ENCODE measurements at places on chromosomes 13 and 19. TPM values are rescaled to one million over a fixed set of nuclear protein-coding genes. Genes with fewer than 3 reads are reported as not detected.

The OR7E24 gene
- not detected for total RNA-seq

The UPK1A gene
- not detected for total RNA-seq

The ZNF90 gene
- total RNA-seq, result 0.26 TPM

The ZNF77 gene
- total RNA-seq, result 5.8 TPM

The PALM3 gene
- 0.69 TPM for total RNA-seq

The CLEC4M gene
- total RNA-seq, result 4.2 TPM

The GPR4 gene
- 1.6 TPM for total RNA-seq

- H3K27me3 ChIP-seq, result no peaks in the 10 kb centered on the region
- no peaks in the 10 kb centered on the region for H3K4me1 ChIP-seq
- no peak overlapping the region for H3K4me3 ChIP-seq
- no peaks in the 10 kb centered on the region for H3K36me3 ChIP-seq
Observed at GRCh38 chr13:34611671-34612070, 330.4 kb upstream of the NBEA start.

DNA sequence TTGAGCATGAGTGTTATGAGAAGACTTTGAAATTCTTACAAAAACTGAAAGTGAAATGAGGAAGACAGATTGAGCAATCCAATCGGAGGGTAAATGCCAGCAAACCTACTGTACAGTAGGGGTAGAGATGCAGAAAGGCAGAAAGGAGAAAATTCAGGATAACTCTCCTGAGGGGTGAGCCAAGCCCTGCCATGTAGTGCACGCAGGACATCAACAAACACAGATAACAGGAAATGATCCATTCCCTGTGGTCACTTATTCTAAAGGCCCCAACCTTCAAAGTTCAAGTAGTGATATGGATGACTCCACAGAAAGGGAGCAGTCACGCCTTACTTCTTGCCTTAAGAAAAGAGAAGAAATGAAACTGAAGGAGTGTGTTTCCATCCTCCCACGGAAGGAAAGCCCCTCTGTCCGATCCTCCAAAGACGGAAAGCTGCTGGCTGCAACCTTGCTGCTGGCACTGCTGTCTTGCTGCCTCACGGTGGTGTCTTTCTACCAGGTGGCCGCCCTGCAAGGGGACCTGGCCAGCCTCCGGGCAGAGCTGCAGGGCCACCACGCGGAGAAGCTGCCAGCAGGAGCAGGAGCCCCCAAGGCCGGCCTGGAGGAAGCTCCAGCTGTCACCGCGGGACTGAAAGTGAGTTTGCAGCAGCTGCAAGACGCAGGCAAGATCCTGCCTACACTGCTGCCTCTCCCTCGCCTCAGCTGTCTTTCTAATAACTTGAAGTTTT lies at the start of gene TNFSF13B:
TSS of gene TNFSF13B (plus strand) at position 118 of the 728 bp plus-strand sequence. CDS start at position 296, 178 bp downstream.
- peak; percentile 68 for DNase-seq
- no peaks in the 10 kb centered on the region for H3K36me3 ChIP-seq
- peak within 1 kb of the TSS; percentile 81 for H3K27ac ChIP-seq

DNA sequence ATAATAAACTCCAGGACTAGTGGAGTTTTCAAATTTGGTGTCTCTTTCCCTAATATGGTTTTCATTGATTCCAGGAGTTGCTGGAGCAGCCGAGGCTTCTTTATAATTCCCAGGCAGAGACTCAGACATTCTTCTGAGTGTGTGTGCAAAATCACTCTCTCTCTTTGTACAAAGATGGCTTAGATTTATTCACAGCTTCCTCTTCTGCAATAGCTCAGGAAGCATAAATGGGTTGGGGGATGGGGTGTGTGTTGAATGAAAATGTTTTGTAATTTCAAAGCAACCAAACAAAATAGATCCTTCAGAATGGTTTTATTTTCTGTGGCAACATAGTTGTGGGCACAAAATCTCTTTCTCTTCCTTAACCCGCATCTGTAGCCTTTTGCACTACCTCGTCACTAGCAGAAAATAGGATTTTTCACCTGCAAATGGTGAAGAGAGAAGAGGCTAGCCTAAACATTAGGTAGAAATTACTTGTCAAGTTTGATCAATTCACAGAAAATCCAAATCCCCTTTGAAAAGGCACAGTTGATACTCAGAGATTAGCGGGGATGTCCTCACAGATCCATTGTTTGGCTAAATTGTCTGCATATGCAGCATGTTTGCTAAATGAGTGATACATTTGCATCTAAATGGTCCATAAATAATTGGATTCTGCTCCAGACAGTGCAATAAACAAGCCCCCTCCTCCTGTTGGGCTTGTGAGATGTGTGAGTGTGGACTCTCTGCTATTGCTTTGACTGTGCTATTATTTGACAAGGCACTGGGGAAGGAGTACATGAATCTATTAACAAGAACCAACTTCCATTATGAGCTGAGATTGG lies 66.7 kb downstream of the CBY2 start:
- H3K27me3 ChIP-seq, result no peaks in the 10 kb centered on the region
- DNase-seq, result no peak
- H3K4me1 ChIP-seq, result no peaks in the 10 kb centered on the region
- H3K36me3 ChIP-seq, result no peaks in the 10 kb centered on the region
- no peak overlapping the region for H3K4me3 ChIP-seq
- no peak overlapping the region for H3K27ac ChIP-seq

DNA sequence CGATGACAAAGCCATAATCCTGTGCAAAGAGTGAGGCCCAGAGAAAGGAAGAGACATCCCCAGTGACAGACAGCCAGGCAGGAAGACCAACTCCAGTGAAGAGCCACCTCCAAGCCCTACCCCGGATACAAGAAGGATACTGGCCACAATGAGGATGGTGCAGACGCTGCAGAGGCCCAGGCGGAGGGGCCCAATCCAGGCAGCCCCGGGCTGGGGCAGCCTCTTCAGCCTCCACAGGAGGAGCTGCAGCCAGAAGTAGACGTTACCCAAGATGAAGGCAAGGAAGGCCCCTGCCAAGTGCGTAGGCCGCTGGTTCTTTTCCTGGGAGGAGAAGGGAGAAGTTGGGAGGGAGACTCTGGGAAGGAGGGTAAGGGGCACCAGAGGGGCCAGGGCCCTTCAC lies 8.5 kb downstream of the TMEM150B start:
- DNase-seq, result no peak
- H3K4me1 ChIP-seq, result no peaks in the 10 kb centered on the region
- H3K27ac ChIP-seq, result no peak overlapping the region

DNA sequence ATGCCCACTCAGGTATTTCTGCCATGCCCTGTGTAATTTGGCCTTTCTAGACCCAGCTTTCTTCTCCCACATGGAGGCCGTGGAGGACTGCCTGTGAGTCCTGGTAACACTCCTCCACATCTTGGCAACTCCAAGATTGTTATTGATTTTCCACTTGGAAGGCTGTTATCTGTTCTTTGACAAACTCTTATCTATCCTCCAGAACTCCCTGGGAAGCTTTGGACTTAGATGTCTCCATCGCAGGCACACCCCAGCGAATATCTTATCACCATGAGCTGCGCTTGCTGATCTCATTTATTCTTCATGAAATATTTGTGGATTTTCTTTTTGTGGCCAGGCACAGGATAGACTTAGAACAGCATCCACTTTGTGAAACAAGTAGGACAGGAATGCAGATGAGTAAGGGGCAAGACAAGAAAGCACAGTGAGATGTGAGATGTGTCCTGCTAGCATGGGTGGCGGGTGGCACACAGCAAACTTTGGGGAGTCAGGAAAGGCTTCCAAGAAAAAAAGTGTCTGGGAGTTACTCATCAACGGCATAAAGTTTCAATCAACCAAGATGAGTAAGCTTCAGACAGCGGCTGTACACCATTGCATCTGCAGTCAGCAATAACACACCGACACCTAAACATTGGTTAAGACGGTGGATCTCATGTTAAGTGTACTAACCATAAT lies 84.5 kb upstream of the IRS2 start:
- peak overlapping the region; percentile 92 for H3K27ac ChIP-seq
- peaks cover 37% of the 10 kb centered on the region for H3K4me1 ChIP-seq
- H3K27me3 ChIP-seq, result no peaks in the 10 kb centered on the region

GRCh38 chr13:37295071-37295470 lies 189.6 kb upstream of the CSNK1A1L start:
- no peaks in the 10 kb centered on the region for H3K4me1 ChIP-seq
- no peak for DNase-seq
- H3K4me3 ChIP-seq, result no peak overlapping the region

DNA sequence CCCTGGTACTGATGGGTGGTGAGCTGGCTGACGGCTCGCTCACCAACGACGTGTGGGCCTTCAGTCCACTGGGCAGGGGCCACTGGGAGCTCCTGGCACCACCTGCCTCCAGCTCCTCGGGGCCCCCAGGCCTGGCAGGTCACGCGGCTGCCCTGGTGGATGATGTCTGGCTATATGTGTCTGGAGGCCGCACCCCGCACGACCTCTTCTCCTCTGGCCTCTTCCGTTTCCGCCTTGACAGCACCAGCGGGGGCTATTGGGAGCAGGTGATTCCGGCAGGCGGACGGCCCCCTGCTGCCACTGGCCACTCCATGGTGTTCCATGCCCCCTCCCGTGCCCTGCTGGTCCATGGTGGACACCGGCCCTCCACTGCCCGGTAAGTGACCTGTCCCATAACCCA lies 10.5 kb downstream of the MEGF8 start:
- DNase-seq, result no peak
- peaks cover 16% of the 10 kb centered on the region for H3K36me3 ChIP-seq
- no peak overlapping the region for H3K27ac ChIP-seq
- no peak overlapping the region for H3K4me3 ChIP-seq

- H3K36me3 ChIP-seq, result no peaks in the 10 kb centered on the region
- H3K4me1 ChIP-seq, result no peaks in the 10 kb centered on the region
- H3K27me3 ChIP-seq, result no peaks in the 10 kb centered on the region
- no peak overlapping the region for H3K4me3 ChIP-seq
- H3K27ac ChIP-seq, result no peak overlapping the region
Observed at GRCh38 chr13:94947392-94947791, 235.0 kb upstream of the SOX21 start.

GRCh38 chr19:42120276-42120980 lies 11.8 kb downstream of the POU2F2 start:
- H3K27me3 ChIP-seq, result no peaks in the 10 kb centered on the region
- H3K4me1 ChIP-seq, result no peaks in the 10 kb centered on the region
- no peak for DNase-seq
- H3K36me3 ChIP-seq, result no peaks in the 10 kb centered on the region

DNA sequence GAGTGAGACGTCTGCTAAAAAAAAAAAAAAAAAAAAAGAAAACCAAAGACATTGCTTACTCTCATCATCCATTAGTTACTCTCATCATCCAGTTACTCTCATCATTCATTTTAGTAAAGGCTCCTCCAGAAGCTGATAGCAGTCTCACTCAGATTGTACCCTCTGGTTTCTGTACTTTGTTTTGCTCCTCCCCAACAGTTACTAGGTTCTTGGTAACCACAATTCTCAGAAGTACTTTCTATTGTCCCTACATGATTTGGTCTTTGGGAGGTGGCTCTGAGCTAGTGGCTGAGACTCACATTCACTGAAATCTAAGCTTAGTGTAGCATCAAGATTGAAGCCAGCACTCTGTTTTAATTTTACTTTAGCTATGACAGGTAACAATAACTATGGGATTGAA lies 14.3 kb downstream of the ERICH4 start:
- no peak for DNase-seq
- peaks cover 13% of the 10 kb centered on the region for H3K27me3 ChIP-seq
- no peaks in the 10 kb centered on the region for H3K36me3 ChIP-seq

DNA sequence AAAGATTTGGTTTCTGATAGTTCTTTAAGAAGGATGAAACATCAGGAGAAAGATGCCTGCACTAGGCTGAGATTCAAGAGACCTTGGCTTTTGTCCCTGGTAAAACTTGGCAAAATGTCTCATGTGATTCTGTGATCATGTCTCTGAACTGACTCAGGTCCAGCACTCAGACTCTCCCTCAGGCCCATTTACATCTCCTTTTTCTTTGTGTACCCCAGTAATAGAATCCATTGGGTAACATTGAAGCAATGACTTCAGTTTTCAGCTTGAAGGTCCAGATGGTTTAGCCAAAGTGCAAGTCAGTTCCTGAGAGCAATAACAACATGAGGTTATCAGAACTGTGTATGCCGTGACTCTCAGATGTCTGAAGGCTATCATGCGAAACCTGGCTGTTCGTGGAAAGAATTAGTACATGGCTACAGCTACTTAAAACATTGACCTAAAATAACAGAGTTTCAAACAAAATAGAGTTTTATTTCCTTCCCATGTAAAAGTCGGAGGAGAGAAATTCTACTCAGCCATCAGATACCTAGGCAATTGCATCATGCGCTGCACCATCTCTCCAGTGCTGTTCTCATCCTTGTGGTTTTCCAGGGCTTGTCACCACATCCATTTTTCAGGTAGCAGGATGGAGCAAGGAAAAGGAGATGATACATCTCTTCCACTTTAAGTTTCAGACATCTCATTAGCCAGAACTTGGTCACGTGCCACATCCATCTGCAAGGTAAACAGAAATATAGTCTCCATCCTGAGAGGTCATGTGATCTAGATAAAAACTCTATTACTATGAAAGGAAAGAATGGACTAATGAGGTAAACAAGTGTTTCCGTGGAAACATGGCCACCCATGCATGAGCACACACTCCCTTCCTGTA lies 117.3 kb downstream of the POSTN start:
- H3K27ac ChIP-seq, result no peak overlapping the region
- H3K4me3 ChIP-seq, result no peak overlapping the region
- no peaks in the 10 kb centered on the region for H3K36me3 ChIP-seq
- DNase-seq, result no peak
- no peaks in the 10 kb centered on the region for H3K27me3 ChIP-seq
- H3K4me1 ChIP-seq, result no peaks in the 10 kb centered on the region

GRCh38 chr19:31596751-31597150 lies 247.5 kb upstream of the TSHZ3 start:
- no peak for DNase-seq
- no peak overlapping the region for H3K27ac ChIP-seq
- no peaks in the 10 kb centered on the region for H3K36me3 ChIP-seq
- no peak overlapping the region for H3K4me3 ChIP-seq
- H3K27me3 ChIP-seq, result no peaks in the 10 kb centered on the region

DNA sequence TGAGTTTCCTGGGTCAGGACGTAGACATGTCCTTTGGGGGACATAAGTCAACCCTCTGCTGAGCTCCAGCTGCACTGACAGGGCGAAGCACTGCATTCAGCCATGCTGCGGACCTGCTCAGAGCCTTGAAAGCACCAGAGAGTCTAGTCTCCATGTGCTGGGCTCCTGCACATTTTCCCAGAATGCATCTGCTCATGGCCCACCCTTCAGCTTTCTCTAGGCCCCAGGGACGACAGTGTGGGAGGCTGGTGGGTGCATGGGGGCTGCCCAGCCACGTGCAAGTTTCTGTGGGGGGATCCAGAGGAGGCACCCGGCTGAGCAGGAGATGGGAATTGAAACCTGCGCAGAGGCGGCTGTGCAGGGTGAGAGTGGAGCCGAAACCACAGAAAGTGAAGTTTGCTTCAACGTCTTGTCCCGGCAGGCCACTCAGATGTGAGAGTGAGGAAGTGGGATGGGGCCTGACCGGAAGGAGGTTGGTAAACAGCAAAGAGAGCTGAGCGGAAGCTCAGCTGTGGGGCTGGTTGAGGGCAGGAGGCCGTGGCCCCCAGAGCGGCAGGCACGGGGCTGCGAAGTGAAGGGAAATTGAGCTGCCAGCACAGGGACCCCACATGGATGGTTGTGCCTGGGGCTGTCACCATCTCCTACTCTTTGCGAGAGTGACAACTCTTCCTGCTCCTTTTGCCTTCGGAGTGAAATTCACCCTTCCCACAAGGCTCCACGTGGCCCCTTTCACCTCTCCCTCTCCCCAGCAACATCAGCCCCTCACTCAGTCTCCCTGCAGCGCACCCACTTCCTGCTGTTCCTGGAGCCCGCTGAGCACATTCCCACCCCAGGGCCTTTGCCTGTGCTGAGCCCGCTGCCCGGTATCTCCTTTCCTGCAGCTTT lies 11.8 kb downstream of the PGLS start:
- DNase-seq, result no peak
- no peaks in the 10 kb centered on the region for H3K27me3 ChIP-seq
- peaks cover 7% of the 10 kb centered on the region for H3K36me3 ChIP-seq
- H3K4me1 ChIP-seq, result no peaks in the 10 kb centered on the region

GRCh38 chr19:17755977-17756670 lies 4.8 kb downstream of the FCHO1 start:
- H3K36me3 ChIP-seq, result no peaks in the 10 kb centered on the region
- peaks cover 4% of the 10 kb centered on the region for H3K4me1 ChIP-seq
- DNase-seq, result no peak
- no peak overlapping the region for H3K4me3 ChIP-seq
- H3K27ac ChIP-seq, result no peak overlapping the region
